Vagina (tissue), 2 donors: ENCODE measurements at places on chromosomes 5 and 9. TPM values are rescaled to one million over a fixed set of nuclear protein-coding genes. Genes with fewer than 3 reads are reported as not detected.

GRCh38 chr5:32571128-32571527, 14.2 kb upstream of the SUB1 start:
- H3K27me3 ChIP-seq, result no peaks in the 10 kb centered on the region
- no peak overlapping the region for H3K4me3 ChIP-seq
- H3K36me3 ChIP-seq, result no peaks in the 10 kb centered on the region
- DNase-seq, result no peak
- H3K27ac ChIP-seq, result no peak overlapping the region

DNA sequence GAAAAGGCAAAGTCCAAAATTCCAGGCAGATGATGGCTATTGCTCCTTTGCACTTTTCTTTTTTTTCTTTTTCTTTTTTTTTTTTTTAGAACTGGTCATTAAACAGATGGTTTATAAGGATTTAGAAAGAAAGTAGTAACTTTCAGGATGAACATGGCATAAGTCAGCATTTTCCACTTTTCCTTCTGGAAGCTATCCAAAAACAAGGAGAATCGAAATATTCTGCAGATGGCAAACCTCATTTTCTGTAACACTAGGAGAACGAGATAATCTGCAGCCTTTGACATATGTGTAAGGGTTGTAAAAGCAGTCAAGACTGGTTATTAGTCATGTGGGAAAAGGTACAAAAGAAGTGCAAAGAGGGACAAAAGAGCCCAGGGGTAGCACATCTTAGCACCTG, 69.1 kb upstream of the PUM3 start:
- H3K27me3 ChIP-seq, result no peaks in the 10 kb centered on the region
- H3K4me3 ChIP-seq, result no peak overlapping the region
- no peaks in the 10 kb centered on the region for H3K36me3 ChIP-seq
- no peak for DNase-seq
- no peak overlapping the region for H3K27ac ChIP-seq

Gene BRINP1
- 0.49 TPM for total RNA-seq

DNA sequence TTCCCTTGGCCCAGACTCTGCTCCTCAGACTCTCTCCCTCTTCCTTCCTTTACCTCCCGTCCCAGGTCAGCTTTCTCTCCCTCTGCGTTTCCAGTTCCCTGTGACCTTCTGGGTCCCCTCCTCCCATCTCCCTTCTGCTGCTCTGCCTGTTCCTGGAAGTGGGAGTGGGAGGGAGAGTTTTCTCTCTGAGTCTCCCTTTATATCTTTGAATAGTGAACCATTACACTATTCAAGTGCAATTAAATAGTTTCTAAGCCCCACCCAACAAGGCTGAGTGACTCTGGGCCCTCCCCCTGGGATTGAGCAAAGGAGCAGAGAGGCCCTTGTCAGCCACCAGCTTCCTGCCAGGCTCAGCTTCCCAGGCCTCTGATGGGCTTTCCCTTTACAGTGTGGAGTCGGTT, 34.8 kb downstream of the THBS4 start:
- H3K4me1 ChIP-seq, result no peaks in the 10 kb centered on the region
- no peak overlapping the region for H3K4me3 ChIP-seq
- H3K27ac ChIP-seq, result no peak overlapping the region
- no peaks in the 10 kb centered on the region for H3K27me3 ChIP-seq
- no peaks in the 10 kb centered on the region for H3K36me3 ChIP-seq

- H3K27ac ChIP-seq, result no peak overlapping the region
- H3K4me1 ChIP-seq, result peaks cover 18% of the 10 kb centered on the region
- H3K27me3 ChIP-seq, result no peaks in the 10 kb centered on the region
- no peak overlapping the region for H3K4me3 ChIP-seq
- no peaks in the 10 kb centered on the region for H3K36me3 ChIP-seq
- DNase-seq, result no peak
Measured at GRCh38 chr9:129441852-129442251, 179.0 kb downstream of the C9orf50 start.

DNA sequence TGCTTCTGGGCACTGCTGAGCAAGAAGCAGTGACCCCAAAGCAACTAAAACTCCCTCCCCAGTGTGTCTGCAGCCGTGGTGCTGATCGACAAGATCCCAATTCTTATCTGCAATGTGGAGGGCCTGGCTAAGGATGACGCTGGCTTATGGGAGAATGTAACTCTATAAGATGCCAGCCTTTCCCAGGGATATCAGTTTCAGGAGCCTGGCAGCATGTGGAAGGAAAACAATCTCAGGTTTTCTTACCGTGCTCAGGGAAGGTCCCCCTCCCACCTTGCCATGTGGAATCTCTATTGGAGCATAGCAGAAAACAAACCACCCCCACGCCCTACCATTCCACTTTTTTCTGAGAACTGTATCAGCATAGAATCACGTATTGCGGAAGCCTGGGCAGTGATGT, 87.7 kb upstream of the PTPN3 start:
- H3K4me1 ChIP-seq, result no peaks in the 10 kb centered on the region
- no peaks in the 10 kb centered on the region for H3K27me3 ChIP-seq
- no peak for DNase-seq
- H3K36me3 ChIP-seq, result no peaks in the 10 kb centered on the region

Gene HK3
- total RNA-seq, result 7.4 TPM

Gene FOXD4L3
- 0.49 TPM for total RNA-seq

Gene FAM53C
- total RNA-seq, result 17.4 TPM

- no peak for DNase-seq
- no peaks in the 10 kb centered on the region for H3K4me1 ChIP-seq
- no peaks in the 10 kb centered on the region for H3K36me3 ChIP-seq
- H3K27me3 ChIP-seq, result no peaks in the 10 kb centered on the region
- H3K27ac ChIP-seq, result no peak overlapping the region
- H3K4me3 ChIP-seq, result no peak overlapping the region
Measured at GRCh38 chr9:80233906-80234305, 662.1 kb downstream of the TLE4 start.

- no peaks in the 10 kb centered on the region for H3K4me1 ChIP-seq
- H3K27ac ChIP-seq, result no peak overlapping the region
- no peak overlapping the region for H3K4me3 ChIP-seq
- H3K27me3 ChIP-seq, result no peaks in the 10 kb centered on the region
- no peaks in the 10 kb centered on the region for H3K36me3 ChIP-seq
- no peak for DNase-seq
Measured at GRCh38 chr5:23389291-23390101, 117.9 kb upstream of the PRDM9 start.

DNA sequence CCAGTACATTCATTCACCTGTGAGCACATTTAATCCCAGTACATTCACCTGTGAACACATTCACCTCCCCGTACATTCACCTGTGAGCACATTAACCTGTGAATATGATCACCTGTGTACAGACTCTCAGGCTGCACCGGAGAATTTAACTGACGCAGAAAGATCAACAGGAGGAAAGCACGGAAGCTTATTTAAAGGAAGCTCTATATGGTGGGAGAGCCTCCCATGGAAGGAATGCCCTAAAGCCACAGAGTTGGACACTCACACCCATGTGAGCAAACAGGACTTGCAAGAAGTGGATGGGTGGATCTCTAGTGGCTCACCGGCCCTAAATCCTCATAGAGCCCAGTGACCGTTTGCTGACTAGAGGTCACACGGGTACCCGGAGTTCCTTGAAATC, 38.2 kb downstream of the TRIP13 start:
- H3K4me3 ChIP-seq, result no peak overlapping the region
- no peaks in the 10 kb centered on the region for H3K27me3 ChIP-seq
- peaks cover 13% of the 10 kb centered on the region for H3K4me1 ChIP-seq
- no peaks in the 10 kb centered on the region for H3K36me3 ChIP-seq
